Gastrocnemius medialis (tissue), 4 donors: ENCODE measurements at places on chromosomes 5 and 9. TPM values are rescaled to one million over a fixed set of nuclear protein-coding genes. Genes with fewer than 3 reads are reported as not detected.

Gene TPRN
- 4.8 TPM for total RNA-seq

GRCh38 chr5:53481887-53482716, 1.7 kb downstream of the FST start:
- peak; percentile 72 for DNase-seq

DNA sequence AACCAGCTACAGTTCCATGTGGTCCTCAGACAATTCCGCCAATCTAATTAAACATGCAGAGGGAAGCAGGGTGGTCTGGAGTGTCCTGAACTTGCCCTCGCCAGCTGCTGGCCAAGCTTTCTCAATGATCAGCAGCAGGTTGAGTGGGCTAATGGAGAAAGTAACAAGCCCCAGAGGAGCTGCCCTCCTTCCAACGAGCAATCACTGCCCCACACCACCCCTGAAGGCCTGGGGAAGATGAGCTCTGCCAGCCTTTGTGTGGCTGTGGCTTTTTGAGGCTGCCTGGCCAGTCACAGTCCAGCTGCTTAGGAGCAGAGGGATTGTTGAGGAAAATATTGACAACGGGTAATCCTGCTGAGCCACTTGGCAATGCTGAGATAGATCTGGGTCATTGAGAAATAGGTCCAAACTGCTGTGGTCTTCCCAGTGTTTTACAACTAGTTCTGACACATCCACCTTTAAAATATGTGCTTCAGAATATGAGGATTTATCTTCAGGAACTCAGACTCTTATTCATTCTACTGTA, 107.3 kb downstream of the CD180 start:
- DNase-seq = no peak

DNA sequence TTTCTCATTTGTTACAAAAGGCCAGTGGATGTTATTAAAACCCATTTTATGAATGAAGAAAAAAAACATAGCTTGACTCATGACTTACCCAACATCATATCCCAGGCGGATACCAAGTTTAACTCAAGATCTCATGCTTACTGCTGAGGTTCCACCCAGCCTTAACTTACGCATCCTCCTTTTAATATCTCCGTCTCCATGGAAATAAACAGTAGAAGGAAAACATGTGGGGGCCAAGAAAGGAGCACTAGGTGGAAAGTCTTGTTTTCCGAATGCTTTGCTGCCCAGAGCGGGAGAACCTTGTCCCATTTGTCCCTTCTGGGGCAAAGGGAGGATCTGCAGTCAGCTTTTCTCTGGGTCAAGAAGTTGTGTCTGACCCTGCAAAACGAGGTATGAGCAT, 44.1 kb downstream of the ANGPTL2 start:
- no peak for DNase-seq
